ENCODE measurements at places on chromosomes 1 and 21.

- no peak for DNase-seq
These were observed 18.7 kb upstream of the PAPPA2 start for GRCh38 chr1:176444286-176444685.

DNA sequence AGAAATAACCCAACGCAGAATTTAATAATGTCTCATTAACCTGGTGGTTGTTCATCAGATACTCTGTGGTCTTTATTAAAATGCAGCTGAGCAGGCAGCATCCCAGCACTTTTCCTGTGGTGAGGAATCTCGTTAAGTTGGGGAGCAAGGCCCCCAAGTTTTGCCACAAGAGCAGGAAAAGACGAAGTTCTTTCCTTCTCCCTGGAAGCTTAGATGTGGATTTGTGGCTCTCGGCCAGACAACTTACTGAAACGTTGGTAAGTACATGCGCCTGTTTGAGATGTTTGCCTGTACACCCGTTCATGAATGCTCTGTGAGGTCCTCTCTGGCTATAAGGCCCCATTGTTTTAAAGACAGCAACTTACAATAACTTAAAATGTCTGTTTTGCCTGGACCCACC is 34.3 kb upstream of the PDE9A start:
- DNase-seq = no peak

DNA sequence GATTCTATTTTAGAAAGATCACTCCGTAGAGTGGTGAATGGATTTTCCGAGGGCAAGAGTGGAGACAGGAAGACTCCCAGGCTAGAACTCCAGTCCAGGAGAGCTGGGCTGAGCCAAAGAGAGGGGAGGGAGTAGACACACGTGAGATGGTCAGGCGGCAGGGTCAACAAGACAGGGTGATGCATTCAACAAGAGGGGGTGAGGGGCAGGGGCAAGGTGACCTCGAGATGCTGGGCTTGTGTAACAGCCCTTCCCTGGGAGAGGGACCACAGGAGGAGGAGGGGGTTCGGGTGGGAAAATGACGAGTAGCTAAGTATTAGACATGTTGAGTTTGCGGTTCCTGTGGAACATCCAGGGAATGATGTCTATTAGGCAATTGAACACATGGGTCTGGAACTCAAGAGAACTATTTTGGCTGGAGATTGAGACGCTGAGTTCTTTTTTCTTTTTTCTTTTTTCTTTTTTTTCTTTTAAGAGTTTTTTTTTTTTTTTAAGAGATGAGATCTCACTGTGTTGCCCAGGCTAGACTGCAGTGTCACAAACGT is 13.3 kb downstream of the RSPO1 start:
- no peak for DNase-seq

DNA sequence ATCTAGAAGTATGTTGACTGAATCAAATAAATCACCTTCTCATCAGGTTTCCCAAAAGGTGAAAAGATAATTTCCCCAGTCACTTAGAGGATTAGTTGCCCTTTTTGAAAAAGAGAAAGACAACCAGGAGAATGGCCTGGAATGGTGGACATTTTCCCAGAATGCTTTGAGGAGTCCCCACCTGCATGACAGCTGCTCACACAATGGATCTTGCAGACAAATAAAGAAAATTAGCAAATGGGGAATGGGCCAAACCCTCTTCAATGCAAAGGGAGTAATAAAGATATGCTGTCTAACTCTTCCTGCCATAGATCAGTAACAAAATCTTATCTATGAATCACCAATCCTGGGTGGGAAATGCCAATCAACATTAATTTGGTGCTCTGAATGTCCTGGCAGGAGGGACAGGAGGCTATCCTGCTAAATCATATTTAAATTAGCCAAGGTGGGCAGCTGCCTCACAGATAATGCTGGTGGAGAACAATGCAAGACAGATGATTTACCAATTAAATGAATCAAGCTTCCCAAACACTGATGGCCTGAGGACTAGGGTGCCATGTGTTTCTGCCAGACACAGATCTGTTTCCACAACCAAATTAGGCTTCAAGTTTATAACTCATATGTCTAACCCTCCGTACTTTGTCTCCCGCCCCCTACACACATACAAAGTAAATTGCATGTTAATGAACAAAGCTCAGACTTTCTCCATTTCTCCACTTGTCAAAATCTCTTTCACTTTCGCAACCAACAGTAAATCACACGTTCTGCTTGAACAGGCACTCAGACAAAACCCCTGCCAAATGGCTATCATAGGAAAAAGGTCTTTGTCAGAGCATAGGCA is 488.0 kb upstream of the PLXNA2 start:
- no peak for DNase-seq

GRCh38 chr1:202104073-202104472 is 18.6 kb upstream of the GPR37L1 start:
- DNase-seq = peak; percentile 46

DNA sequence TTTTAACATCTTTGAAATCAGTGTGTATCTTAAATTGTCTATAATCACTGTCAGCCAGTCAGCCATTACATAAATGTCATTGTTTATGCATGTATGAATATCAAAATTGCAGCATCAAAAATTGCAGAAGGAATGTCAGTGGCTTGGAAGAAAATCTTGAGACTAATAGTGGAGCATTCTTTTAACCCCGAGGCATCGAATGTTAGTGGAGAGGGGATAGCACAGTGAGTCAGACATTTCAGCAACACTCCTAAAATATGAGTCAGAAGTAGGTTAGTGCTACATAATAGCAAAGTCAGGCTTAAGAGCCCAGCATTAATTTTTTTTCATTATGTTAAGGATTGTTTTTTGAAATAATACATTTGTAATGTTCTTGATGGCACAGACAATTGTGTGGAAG is 45.5 kb downstream of the SNRPE start:
- no peak for DNase-seq

- DNase-seq = peak; percentile 3
These were observed 250.1 kb downstream of the KCNH1 start for GRCh38 chr1:210883821-210884220.

- DNase-seq = no peak
These were observed 11.1 kb upstream of the SRM start for GRCh38 chr1:11070876-11071275.

GRCh38 chr1:12343823-12344487 is 114.1 kb downstream of the VPS13D start:
- no peak for DNase-seq

DNA sequence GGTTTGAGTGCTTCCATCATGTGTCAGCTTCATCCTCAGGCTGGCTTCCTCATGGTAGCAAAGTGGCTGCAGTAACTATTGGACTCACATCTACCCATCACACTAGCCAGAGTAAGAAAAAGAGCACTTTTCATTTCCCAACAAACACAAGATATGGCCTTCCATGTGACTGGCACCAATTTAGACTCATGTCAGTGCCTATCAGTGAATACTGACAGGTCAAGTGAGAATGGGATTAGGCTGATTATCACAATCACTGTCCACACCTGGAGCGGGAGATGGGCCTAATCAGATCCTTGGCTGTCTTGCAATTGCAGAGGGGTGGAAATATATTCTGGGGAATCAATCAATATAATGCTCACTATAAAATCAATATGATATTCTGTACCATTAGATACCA is 2.9 kb upstream of the RABGAP1L start:
- DNase-seq = peak; percentile 60

DNA sequence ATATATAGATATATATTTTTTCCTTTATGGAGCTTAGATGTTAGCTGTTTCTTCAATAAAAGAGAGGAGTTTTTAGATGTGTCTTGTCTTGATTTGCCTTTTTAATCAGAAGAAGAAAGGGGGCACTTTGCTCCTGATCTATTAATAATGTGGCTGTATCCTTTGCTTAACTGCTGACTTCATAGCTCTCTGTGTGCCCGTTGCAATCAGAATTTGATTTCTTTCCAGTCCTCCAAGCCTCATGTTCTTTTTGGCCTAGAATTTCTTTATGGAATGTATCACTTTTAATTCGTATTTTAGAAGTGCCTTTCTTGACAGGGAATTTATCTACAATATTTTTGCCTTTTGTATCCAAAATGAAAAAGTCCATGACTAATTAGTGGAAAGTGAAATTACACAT is 85.3 kb downstream of the C1orf21 start:
- DNase-seq = no peak

- no peak for DNase-seq
These were observed 770.9 kb upstream of the TPTE start for GRCh38 chr21:9750341-9751086.

GRCh38 chr1:109818988-109819764 is 55.5 kb upstream of the EPS8L3 start:
- no peak for DNase-seq
